ENCODE measurements at places on chromosomes 3 and 15.

- DNase-seq: no peak
These were observed 15.5 kb upstream of the SCAANT1 start for GRCh38 chr3:63927422-63928280.

- no peak for DNase-seq
These were observed 193.7 kb downstream of the TCF12 start for GRCh38 chr15:57112178-57112577.

DNA sequence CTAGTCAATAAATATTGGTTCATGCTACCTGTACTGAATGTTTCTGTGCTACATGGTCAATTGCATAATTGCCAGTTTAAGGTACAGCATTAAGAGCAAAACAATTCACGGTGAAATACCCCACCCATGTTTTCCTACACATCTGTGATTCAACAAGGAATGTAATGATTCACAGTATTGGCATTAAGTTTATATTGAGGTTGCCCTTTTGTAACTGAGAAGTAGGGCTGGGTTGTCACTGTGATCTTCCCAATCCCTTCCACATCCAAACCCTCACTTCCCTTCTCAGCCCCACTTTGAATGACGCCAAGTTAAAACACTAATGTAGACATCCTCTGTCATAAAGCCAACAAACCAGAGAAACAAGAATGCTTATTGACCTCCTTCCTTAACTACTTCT, 112.0 kb upstream of the TJP1 start:
- no peak for DNase-seq

DNA sequence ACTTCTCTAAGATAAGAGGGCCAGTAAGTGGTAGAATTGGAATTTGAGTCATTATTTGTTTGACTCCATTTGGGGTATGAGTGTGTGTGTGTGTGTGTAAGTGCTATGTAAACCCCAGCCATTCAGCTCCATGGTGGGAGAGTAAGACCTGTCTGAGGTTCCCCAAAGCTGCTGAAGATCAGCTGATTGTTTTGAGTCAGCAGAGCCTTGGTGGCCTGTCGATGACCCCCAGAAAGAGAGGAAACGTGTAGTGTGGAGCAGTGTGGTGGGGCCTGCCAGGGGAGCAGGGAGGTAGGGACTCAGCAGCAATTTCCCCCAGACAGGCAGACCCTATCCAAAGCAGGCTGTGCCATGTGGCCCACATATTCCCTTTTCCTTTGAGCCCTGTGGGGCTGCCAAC, 5.3 kb downstream of the DVL3 start:
- DNase-seq: no peak

GRCh38 chr15:82585072-82585471, 44.8 kb upstream of the RPS17 start:
- DNase-seq: no peak

- no peak for DNase-seq
These were observed 234.6 kb downstream of the RBMS3 start for GRCh38 chr3:29515451-29515850.

DNA sequence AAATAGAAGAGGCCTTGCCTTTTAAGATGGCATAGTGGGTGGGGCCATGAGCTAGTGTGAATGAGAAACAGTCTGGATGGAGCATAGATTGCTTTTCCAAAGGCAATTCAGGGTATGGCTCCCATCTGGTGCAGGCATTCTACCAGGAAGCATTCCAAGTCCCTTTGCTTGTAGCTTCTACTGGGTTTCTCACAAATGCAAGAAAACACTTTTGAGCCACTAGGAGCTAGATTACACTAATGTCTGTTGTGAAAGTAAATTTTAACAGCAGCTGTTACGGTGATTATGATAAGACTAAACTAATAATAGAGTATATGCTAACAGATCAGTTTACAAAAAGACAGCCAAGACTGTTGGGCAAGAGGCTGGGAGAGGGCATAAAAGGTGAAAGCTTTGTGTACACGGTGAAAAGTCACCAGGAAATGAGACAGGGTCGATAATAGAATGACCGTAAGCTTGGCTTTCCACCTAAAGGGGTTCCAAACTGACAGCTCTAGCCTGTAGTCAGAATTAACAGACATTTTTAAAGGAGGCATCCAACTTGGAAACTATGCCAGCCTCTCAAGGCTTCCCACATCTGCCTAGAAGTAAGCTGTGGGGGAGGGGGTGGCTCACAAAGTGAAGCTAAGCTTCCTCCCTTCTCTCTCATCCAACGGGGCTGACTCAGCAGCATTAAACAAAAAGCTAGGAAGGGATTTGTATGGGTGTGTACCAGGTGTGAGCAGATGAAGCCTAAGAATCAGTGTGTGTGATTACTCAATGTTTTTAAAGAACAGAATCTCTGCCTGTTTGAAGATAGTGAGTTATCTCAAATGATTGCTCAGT, 61.1 kb upstream of the GPD1L start:
- no peak for DNase-seq

DNA sequence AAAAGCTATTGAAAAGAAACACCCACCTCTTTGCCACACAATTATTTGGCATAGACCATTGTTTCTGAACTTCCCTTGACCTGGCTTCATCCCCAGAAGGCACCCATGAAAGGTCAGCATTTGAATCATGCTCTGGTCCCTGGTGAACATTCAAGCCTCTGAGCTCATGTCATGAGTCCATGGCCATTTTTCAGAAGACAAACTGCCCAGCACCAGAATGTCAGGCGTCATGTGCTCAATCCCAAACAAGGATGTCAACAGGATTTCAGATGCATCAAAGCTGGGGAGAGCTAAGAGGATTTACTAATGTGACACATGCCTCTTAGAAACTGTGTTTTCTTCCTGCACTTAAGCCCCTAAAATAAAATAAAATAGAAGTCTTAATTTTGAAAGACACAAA, 41.3 kb downstream of the TMED3 start:
- DNase-seq: no peak

- DNase-seq: no peak
These were observed 93.8 kb downstream of the CMSS1 start for GRCh38 chr3:99911433-99911832.

DNA sequence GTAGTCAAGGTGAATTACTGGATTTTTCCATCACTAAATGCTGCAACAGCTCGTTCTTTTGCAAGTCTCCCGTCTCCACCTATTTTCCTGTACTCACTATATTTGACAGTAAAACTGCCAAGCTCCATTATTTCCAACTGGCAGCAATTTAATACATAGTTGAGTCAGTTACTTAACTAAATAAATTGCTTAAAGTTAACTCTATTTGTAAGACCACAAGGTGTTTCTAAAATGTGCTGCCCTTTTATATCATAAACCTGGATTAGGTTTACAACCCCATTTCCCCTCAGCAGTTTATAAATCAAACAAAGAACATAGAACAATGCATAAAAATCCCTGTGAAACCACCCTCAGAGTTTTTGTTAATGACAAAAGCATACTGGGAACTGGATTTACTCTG, 211.4 kb upstream of the DPH6 start:
- DNase-seq: no peak

DNA sequence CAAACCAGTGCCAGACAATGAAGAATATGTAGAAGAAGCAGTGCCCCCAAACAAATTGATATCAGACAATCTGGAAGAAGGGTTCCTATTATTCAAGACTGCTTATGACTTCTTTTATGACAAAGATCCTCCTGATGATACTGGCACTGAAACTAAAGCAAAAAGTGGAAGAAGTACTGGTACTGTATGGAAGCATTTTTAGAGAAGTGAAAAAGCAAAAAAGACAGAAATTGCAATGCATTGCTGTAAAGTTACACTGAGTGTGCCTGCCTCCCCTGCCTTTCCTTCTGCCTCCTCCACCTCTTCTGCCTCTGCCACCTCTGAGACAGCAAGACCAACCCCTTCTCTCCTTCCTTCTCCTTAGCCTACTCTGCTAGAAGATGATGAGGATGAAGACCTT, 167.6 kb downstream of the PLCL2 start:
- no peak for DNase-seq

DNA sequence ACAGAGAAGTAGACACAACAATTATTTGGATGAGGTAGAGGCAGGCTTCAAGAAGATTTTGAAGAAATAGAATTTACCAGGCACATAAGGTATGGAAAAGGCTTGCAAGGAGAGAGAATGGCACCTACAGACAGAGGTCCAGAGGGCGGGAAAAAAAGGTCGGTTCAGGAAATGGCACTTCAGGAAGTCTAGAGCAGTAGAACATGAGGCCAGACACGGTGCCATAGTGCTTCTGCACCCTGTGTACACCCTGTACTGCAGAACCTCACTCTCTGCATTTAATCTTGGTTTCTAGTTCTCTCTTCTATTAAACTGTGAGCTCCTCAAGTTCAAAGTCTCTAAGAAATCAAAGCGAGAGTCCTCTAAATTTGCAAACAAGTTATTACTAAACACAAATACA, 113.4 kb upstream of the C2CD4B start:
- DNase-seq: no peak

DNA sequence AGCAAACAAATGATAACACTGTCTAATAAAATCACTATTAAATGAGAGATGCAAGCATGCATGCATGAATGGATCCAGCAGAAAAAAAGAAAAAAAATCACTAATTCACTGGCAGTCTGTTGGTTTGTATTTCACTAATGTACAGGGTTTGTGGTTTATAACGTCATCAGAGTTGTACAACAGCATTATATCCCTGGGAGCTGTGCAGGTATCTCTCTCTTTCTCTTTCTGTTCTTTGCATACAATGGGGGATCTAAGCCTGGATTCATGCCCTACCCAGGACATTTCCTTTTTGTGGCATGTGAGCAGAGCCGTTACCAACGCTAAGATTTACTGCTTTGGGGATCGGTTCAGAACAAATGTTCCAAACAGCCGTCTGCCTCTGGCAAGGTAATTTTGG, 229.5 kb downstream of the SOX2 start:
- DNase-seq: no peak

- DNase-seq: no peak
These were observed 2.6 kb downstream of the ILDR1 start for GRCh38 chr3:122019493-122019892.

DNA sequence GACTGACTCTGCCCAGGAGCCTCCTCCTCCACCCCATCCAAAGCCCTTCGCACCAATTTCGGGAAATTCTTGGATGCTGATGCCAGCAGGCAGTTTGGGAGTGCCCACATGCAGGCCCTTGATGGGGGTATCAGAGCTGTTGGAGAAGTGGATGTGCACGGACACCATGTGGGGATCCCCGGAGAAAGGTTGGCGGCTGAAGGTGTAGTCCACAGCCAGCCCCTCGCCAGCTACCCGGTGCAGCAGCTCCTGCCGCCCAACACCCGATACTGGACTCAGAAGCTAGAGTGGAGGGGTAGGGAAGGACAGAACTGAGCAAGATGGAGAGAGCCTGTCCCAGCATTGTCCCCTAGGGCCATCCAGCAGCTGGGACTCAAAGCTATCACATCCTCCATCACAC, 15.5 kb upstream of the CPEB1 start:
- DNase-seq: no peak

DNA sequence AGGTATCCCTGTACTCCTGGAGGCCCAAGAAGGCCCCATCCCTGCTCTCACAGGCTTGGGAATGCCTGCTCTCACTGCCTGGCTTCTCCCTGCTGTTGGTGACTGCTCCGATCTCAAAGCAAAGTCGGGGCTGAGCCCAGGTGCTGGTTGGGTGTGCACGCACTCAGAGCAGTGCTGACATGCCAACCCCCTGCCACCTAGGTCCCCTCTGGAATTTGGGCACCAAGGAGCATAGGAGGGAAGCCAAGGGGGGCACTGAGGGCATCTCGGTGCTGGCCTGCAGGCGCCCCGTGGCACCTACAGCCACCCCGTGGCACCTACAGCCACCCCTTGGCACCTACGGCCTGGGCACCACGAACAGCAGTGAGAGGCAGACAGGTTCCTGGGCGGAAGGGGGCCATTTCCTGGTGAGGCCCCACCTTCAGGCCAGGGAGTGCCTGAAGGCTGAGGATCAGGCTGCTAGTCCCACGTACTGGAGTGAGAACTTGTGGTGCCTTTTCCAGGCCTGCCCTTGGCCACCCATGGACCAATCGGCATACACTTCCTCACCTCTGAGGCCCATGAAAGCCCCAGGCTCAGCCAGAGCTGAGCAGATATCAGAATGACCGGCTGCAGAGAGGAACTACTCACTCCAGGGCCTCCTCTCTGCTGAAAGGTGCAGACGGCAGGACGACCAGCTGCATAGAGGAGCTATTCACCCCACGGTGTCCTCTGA, 15.6 kb upstream of the HTR3E start:
- no peak for DNase-seq

DNA sequence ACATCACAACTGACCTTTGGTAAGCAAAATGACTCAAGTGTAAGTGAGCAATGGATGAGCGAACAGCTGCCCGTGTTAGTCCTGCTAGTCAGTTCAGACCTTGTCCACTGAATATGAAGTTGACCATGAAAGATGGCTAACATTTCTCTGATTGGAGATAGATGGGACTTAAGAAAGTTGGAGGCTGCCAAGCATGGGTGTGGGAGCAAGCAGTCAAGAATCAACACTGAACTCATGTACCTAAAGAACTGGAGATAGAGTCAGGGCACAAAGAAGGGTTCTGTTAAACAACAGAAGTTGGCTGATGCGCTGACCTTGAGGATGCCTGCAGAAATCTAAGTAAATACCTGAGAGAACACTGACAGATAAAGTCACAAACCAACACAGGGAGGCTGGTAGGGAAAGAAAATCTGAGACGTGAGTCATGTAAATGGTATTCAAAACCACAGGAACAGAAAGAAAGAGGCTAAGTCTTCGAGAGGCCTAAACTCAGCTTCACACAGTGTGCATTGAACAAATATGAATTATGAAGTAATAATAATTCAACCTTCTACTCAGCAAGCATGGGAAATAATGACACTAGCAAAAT, 30.7 kb upstream of the ANPEP start:
- no peak for DNase-seq

- DNase-seq: no peak
These were observed 119.6 kb downstream of the XXYLT1 start for GRCh38 chr3:195151402-195151801.

DNA sequence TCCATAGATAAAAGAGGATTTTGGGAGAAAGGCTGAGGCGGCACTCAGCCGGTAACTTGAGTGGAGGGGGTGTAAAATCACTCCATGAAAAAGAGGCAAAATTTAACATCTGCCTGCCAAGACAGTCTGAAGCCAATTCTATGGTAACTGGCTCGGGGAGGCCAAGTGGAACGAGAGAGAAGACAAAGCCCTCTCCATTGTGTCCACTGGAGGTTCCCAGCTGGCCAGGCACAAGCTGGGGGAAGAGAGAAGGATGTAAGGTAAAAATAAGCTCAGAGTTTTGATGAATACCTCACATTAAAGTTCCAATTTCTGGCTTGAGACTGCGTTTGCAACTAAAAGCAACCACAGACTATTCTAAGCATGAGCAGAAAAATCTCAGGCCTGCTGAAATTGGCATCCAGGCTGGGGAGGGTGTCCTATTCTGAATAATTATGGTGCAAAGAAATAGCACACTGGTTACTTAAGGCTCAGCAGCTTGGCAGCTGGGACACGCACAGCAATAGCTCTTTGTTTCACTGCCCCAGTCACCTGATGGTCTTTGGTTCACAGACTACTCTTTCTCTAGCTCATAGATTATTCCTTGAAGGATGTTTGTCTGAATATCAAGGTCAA, 48.8 kb downstream of the CHRD start:
- no peak for DNase-seq

GRCh38 chr15:99921101-99921500, 187.9 kb upstream of the LYSMD4 start:
- DNase-seq: no peak

GRCh38 chr3:149231871-149232270, 10.2 kb upstream of the CP start:
- no peak for DNase-seq
